ENCODE measurements at places on chromosomes 6 and 20.

DNA sequence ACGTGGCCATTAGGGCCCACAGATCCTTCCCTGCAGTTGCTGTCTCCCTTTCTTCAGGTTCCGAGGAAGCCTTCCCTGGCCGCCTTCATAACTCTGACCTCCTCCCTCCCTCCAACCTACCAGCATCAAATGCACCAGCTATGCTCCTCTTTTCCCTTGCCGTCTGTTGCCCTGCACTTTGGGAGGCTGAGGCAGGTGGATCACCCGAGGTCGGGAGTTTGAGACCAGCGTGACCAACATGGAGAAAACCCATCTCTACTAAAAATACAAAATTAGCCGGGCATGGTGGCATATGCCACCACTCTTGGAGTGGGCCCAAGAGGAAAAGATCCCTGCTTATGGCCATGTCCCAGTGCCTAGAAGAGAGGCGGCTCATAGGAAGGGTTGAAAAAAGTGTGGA lies 31.8 kb downstream of the RNASET2 start:
- no peak for DNase-seq

GRCh38 chr6:88238901-88239300 lies 72.8 kb upstream of the CNR1 start:
- DNase-seq = no peak

DNA sequence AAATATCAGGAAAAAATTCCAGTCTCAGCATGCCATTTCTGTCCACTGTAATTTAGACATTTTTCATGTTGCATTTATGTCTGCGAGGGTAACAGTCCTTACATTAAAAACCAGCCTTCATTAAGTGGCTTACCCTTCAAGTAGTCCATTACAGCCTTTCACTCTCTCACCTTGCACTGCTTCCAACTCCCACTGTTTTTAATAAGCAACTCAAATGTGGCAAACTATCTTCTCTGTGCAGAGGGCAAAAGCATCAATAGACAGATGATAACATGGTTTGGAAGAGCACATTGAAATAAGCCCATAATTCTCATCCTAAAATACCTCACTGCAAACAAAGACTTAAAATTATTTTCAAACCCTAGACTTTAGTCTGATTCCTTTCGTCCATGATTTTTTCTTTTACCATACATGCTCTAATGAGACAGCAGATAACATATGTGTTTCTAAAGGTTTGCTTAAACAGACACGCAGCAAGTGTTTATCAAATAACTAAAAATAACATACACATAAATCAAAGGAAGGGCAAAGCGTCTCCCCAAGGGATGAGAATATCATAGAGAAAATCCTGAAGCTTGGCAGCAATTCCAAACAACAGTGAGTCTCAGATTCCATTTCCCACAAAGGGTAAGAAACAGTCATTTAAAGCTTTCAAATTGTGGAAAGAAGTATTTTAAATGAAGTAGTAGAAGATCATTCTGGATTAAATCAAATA lies 130.4 kb downstream of the PTPRK start:
- DNase-seq = no peak

- DNase-seq = no peak
These were observed 619.0 kb downstream of the FRK start for GRCh38 chr6:115441651-115442050.

- DNase-seq = no peak
These were observed 497.2 kb upstream of the JARID2 start for GRCh38 chr6:14748679-14749078.

Measured in astrocyte of the cerebellum (primary cell).